ENCODE measurements at places on chromosomes 11 and 22. TPM values are rescaled to one million over a fixed set of nuclear protein-coding genes. Genes with fewer than 3 reads are reported as not detected.

LIF gene
- total RNA-seq = 42.5 TPM

OR4A47 gene
- not detected for total RNA-seq

SYCE3 gene
- total RNA-seq = not detected

AQP11 gene
- 2.4 TPM for total RNA-seq

ASRGL1 gene
- total RNA-seq = 13.4 TPM

APOBEC3A gene
- not detected for total RNA-seq

DLG2 gene
- 0.16 TPM for total RNA-seq

ART1 gene
- total RNA-seq = not detected

NFAM1 gene
- under 0.01 TPM for total RNA-seq

GALNT18 gene
- 2.8 TPM for total RNA-seq

TRIM51 gene
- total RNA-seq = not detected

C22orf42 gene
- total RNA-seq = not detected

KCTD14 gene
- 8.5 TPM for total RNA-seq

NCAM1 gene
- total RNA-seq = 20.0 TPM

ZNF214 gene
- 0.65 TPM for total RNA-seq

SLC22A8 gene
- total RNA-seq = not detected

COPB1 gene
- total RNA-seq = 76.2 TPM

PHOX2A gene
- 0.13 TPM for total RNA-seq

CLTCL1 gene
- total RNA-seq = 17.1 TPM

RCOR2 gene
- total RNA-seq = 3.1 TPM

OR4B1 gene
- not detected for total RNA-seq

NCF4 gene
- not detected for total RNA-seq

DRD2 gene
- total RNA-seq = not detected

PCSK7 gene
- 43.0 TPM for total RNA-seq

OR10A5 gene
- total RNA-seq = not detected

DTX4 gene
- total RNA-seq = 1.3 TPM

DAGLA gene
- 7.6 TPM for total RNA-seq

C11orf91 gene
- 0.13 TPM for total RNA-seq

KRTAP5-10 gene
- total RNA-seq = not detected

MRE11 gene
- 7.7 TPM for total RNA-seq

AMOTL1 gene
- 29.7 TPM for total RNA-seq

NF2 gene
- 135 TPM for total RNA-seq

SIPA1 gene
- 48.2 TPM for total RNA-seq

APOL4 gene
- total RNA-seq = not detected

HBD gene
- not detected for total RNA-seq

PANX2 gene
- total RNA-seq = 0.13 TPM

TNRC6B gene
- total RNA-seq = 10.8 TPM

CCDC82 gene
- 4.1 TPM for total RNA-seq

INPPL1 gene
- 91.7 TPM for total RNA-seq

POTEH gene
- total RNA-seq = not detected

CRYBB2 gene
- total RNA-seq = not detected

SNX32 gene
- not detected for total RNA-seq

VPS11 gene
- 24.4 TPM for total RNA-seq

UQCC3 gene
- total RNA-seq = 16.0 TPM

ZP1 gene
- total RNA-seq = 0.16 TPM

DRD4 gene
- total RNA-seq = not detected

SF3B2 gene
- 160 TPM for total RNA-seq

ACTN3 gene
- total RNA-seq = under 0.01 TPM

PLEKHA7 gene
- total RNA-seq = 12.7 TPM

RFPL1 gene
- total RNA-seq = not detected

FJX1 gene
- total RNA-seq = 35.0 TPM

HIC2 gene
- 3.1 TPM for total RNA-seq

TMEM86A gene
- total RNA-seq = 0.49 TPM

All from mesangial cell (primary cell).